ENCODE measurements at places on chromosomes 16 and 17.

DNA sequence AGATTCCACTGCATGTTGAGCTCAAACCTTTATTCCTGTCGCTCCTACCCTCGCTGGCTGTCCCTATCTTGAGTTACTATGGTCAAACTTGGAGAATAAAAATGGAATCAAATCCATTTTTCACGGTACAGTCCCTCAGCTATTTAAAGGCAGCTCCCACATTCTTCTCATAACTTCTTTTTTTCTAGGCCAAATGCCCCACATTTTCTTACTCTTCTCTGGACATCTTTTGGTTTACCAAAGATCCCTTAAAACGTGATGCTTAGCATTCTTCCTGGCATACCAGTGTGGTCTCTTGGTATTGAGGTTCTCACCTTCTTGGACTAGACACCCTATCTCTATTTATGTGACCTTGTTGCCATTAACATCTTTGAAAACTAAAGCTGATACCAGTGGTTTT is 48.3 kb upstream of the MAF start:
- DNase-seq, result no peak

DNA sequence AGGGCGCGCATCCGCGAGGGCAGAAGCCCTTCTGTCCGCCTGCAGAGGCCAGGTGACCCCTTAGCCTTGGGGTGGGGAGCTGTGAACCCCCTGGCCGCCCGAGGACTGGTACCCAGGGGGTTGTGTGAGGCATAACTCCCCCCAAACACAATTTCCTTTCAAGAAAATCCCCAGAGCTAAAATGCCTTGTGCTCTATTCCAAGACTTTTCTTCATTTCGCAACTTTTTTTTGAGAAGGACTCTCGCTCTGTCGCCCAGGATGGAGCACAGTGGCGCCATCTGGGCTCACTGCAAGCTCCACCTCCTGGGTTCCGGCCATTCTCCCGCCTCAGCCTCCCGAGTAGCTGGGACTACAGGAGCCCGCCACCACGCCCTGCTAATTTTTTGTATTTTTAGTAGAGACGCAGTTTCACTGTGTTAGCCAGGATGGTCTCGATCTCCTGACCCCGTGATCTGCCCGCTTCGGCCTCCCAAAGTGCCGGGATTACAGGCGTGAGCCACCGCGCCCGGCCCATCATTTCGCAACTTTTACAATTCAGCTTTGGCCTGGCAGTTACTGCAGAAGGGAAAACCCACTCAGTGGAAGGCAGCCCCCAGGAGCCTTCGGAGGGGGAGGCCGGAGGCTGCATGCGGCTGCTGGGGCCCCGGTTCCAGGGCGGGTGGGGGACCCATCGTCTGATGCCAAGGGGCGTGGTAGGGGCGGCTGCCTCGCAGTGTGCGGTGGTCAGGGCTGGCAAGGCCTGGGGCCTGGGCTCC is 963 bp upstream of the APRT start:
- peak; percentile 67 for DNase-seq

- DNase-seq, result no peak
Measured at GRCh38 chr17:62681061-62681938, 53.8 kb downstream of the MRC2 start.

GRCh38 chr16:52552643-52553042 is 5.7 kb upstream of the TOX3 start:
- no peak for DNase-seq

DNA sequence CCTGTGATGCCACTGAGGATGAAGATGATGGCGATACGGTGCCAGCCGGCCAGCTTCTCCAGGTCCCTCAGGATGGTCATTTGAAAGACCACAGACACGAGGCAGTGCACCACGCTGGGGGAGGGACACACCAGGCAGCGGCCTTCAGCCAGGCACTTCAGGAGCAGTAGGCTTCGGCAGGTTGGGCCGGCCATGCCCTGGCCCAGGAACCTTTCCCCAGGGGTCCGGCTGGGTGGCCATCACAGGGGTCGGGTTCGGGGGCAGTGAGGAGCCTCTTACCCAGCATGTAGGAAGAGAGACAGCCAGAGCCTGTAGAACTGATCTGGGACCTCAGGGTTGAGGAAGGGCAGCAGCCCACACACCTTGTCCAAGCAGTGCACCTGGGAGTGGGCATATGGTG is 5.3 kb downstream of the AANAT start:
- DNase-seq, result no peak

GRCh38 chr17:82518826-82519810 is at the start of gene FOXK2:
TSS of gene FOXK2 (plus strand) at chr17:82519732. CDS start at chr17:82519889, 157 bp downstream.
- peak; percentile 97 for DNase-seq

DNA sequence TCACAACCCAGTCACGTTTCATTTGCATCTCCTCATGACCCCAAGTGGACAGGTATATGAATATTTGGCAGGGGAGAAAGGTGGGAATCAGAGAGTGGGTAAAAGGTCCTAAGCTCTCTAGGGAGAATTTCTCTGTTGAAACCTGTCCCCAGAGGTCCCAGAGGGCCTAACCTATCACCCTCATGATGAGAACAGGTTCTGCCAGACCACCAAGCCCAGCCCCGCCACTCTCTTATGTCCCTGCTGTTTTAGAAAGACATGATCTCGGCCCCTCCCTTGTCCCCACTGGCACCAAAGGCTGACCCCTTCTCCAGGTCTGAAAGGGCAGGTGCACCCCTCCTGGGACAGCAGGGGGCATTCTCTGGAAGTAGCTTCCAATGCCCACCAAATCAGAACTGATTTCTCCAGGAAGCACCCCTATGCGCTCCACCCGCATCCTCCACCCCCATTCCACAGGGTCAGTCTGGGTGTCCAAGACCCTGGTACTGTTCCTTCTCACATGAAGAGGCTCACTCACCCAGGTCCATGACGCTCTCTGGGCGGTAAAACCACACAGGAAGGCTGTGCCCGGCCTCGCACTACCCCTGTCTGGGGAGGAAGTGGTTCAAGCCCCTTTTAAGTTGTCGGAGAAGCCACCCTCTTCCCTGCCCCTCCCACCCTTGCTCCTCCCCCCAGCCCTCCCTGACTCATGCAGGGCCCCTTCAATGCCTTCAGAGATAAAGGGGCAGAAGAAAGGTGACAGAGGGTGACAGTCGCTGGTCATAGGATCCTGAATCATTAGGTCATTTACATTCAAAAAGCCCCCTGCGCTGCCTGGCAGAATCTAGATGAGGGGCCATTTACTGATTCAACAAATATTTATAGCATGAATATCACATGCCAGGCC is at the start of gene CCR7:
TSS of gene CCR7 (minus strand) at position 590 of the 886 bp plus-strand sequence. CDS start at position 527, 63 bp downstream.
- peak; percentile 93 for DNase-seq

Data from activated CD4-positive, alpha-beta T cell treated with anti-CD3 and anti-CD28 coated beads, Interleukin-2, Interleukin-6, amounts not matched to agents 100 ng/mL and 50 ng/mL, durations not matched to agents 16 hours and 8 hours (primary cell).